ENCODE measurements at places on chromosomes 2 and 18.

DNA sequence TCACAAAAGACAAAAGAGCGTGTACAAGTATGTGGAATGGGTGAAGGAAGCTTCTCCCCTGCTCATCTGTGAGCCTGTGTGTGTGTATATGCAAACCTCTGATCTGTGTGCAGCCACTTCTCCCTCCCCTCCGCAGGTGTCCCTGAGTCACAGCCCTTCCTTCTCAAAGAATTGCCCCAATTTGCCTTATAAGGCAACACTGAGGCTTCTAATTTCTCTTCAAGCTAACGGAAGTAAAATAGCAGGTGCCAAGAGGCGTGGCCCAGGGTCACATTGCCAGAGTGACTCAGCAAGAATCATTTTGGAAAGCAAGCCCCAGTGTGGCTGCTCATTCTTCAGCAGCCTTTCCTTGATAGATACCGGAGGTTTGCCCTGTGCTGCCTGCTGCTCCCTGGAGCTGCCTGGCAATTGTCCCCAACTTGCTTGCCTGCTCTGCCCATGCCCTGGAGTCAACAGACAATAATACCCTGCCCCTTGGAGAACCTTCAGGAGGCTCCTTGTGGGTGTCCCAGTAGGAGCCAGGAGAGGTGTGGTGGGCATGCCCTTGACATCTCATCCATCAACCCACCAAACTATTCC is 37.3 kb upstream of the BMP10 start:
- no peak for DNase-seq

- no peak for DNase-seq
These were observed 739.3 kb upstream of the GCFC2 start for GRCh38 chr2:76450024-76450475.

DNA sequence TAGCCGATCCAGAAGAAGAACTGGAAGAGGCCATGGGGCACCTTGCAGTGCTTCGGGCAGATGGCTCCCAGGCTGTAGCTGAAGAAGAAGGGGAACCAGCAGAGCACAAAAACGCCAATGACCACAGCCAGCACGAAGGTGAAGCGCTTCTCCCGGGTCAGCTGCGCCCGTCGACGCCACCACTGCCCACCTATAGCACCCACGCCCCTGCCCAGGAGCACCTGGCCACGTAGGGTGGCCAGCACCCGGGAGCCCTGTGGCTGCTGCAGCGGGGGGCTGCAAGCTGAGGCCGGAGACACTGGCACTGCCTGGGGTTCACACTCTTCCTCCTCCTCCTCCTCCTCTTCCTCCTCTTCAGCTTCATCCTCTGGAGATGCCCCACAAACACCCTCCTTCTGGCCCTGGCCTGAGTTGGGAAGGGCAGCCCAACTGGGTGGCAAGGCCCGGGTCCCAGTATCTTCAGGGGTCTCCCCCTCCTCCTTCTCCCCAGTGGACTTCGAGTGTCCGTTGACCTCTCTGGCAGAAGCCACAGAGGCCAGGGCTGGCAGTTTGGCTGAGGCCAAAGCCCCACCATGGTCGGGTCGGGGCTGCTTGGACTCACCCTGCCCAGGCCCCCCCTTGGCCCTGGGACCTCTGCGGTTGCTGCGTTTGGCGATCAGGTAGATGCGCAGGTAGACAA is 1.3 kb downstream of the ADRA2B start:
- DNase-seq = no peak

DNA sequence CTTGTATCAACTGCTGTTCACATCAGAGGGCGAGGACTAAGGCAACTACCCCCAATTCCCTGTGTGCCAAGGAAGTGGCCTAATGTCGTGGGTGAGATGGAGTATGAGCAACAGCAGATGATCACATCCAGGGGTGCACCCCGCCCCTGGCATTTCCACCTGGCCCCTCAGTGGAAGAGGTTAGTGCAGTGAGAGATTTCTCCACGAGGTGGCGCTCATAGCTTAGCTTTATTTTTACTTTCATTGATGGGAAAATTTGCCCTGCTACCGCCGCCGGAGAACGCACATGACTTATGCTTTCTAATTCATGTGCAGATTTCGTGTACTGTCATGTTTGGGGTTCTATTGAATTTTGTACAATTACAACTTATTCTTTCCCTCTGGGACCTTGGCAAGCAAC is 470.6 kb upstream of the MEX3C start:
- peak; percentile 40 for DNase-seq

- no peak for DNase-seq
These were observed 50.4 kb upstream of the CTDP1 start for GRCh38 chr18:79629249-79629558.

DNA sequence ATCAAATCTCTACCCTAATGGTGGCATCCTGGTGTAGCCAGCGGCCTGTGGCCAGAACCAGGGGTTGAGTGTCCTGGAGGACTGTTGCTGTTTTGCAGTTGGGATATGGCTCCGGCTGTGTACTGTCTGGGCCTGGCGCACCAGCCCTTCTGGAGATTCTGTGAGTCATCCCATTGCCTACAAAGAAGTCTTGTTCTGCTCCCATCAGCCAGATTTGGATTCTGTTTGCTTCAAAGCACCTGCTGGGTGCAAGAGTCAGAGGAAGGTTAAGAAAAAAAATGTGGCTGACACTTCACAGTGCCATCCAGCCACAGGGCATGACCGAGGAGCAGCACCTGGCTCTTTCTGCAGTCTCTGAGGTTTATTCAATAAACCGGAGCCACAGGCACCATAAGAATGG is 41.0 kb upstream of the ASAP2 start:
- peak; percentile 57 for DNase-seq

GRCh38 chr2:16671760-16672159 is 6.1 kb upstream of the CYRIA start:
- DNase-seq = no peak

DNA sequence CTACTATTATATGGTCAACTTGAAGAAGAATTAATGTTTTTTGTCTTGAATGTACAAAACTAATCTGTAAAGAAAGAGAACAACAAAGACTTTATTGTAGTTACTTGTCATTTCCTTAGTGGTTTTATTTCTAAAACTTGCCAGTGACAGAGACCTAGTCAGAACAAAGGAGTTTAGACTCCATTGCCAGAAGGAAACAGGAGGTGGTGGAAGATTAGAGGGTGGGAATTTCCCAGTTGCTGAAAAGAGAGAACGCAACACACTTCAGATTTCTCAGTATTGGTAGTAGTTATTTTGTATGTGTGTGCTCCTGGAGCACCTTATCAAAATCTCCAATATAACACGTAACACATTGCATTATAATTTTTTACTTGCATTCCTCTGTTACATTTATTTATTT is 81.4 kb downstream of the CDCA7 start:
- DNase-seq = no peak

GRCh38 chr2:42195559-42195958 is 26.4 kb downstream of the EML4 start:
- DNase-seq = no peak

- DNase-seq = no peak
These were observed 23.5 kb downstream of the MIB1 start for GRCh38 chr18:21763846-21764646.

DNA sequence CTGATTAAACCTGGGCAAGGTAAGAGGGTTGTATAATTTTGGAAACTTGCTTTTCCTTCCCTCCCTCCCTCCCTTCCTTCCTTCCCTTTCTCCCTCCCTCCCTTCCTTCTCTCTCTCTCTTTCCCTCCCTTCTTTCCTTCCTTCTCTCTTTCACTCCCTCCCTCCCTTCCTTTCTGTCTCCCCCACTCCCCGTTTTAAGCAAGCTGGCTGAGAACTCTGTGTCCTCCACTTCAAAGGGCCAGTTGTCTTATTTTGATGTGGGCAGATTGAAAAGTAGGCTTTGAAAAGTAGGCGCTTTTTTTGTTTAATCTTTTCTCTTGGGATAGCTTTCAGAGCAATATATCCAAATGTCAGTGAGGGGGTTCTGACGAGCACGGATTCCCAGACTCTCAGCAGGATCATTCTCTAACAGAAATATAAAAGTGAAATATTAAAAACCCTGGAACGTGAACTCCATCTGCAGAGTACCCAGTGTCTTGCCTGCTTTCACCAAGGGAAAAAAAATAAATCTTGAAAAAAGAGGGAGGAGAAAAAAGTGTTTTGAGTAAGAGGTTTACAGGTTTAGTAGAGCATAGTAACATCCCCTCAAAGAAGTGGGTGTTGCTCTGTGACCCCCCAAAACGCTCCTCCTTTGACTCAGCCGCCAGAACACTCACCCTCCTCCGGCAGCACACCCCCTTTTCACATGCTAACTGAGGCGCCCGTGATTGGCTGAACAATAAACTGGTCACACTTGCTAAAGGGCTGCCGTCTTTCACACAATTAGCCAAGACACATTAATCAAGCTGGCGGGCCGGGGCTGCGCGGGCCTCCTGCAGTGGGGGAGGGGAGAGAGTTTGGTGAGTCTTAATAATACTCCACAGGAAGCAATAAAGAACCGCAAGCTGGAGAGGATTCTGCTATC is 52.2 kb downstream of the CDK15 start:
- peak; percentile 13 for DNase-seq

DNA sequence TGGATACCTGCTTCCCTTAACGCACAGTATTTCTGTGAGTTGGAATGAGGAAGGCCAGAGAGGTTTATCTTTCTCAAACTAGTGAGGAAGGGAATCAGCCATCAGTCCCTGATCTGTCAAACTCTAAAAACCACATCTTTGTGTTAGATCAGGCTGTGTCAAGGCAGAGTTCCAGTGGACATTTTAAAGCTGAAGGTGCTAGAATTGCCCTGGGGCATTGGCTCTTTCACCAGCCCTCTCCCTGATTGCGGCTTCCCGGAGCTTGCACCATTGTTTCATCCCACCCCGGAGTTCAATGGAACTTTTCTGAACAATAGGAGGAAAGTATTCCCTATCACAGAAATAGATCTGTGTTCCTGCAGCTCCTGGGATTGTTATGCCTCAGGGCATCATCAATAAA is 110.2 kb downstream of the RNF144A start:
- DNase-seq = no peak

DNA sequence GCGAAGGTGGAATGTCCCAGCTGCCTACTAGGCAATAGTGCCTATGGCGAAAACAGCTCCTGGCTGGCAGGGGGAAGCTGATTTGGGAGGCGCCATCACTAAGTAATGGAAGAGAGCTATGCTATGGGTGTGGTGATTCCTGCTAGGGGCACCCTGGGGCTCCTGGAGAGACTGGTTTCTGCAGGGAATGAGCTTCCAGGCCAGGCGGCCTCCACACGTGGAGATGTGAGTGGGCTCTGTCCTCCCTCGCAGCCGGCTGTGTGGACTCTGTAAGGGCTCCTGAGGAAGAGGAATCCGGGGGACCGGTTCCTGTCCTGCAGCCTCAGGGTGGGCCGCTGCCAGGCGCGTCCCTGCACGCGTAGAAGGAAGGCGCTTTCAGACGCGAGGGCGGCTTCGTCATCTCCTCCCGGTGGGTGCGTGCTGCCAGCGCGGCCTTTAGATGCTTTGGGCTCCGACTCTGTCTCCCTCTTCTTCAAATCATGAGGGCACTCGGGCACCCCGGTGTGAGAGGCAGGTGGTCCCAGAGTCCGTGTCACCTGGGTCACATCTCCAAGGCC is 55.5 kb upstream of the ANKRD62 start:
- no peak for DNase-seq

DNA sequence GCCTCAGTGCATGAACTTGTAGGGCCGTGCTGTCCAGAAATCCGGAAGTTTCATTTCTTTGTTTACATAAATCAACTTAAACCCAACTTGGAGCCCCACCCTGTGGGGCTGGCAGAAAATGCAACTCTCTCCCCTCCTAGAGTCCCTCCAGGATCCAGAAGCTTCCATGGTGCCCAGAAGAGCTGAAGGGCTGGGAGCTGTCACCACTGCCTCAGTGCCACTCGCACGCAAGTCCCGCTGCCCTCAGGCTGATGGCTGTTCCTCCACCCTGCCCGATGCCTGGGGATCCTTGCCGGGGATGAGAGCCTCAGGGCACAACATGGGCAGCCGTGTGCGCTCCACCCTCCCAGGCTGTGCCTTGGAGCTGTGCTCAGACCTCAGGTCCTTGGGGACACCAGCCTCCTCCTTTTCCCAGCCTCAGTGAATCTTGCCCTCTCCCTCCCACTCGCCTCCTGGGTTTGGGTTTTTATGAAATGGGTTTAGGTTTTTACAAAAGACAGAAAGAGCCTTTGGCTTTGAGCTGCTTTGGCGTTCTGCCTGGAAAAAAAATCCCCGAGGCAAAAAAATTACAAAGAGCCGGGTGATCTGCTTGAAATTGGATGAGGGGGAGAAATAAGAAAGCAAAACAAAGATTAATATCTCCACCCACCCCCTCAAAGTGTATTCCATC is 155.2 kb downstream of the TWIST2 start:
- DNase-seq = no peak

DNA sequence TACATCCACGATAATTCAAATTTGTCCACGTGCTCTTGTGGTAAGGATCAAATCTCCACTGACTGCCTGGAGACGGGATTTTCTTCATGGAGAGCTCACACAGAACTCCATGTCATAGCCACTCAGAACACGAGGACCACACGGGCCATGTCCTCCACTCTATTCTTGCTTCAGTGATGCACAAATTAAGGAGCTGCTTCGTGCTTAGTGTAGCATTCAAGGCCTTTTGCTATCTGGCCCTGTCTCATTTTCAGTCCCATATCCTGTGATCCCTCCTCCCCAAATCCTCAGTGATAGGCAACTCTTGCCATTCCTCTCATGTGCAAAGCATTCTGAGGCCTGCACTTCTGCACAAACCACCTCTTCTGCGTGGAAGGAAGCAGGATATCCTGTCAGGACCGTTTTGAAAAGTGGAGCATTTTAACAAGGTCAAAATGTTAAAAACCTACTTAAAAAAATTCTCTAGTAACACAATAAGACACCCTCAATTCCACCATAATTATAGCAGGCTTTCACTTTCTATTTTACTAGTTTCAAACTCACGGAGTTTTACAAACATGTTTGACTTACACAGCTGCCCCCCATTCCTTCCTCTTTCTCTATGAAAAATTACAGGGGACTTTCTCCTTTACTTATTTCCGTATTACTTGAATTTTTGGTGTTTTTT is 35.2 kb downstream of the ST3GAL5 start:
- no peak for DNase-seq

- DNase-seq = no peak
These were observed 1.8 kb downstream of the SLC4A10 start for GRCh38 chr2:161625996-161626395.

DNA sequence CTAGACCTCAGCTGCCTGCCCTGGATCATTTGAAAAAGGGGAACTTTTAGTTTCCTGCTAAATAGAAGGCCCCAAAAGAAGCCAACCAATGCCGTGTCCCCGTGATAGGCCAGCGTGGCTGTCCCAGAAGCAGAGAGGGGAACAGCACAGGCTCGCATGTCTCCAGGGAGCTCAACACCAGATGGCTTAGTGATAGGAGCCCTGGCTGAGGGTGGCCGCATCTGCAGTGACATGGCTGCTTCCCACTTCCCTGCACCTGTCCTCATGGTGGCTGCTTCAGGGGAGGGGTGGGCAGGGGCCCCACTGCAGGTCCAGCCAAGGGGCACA is 79.6 kb downstream of the MBP start:
- no peak for DNase-seq

GRCh38 chr2:23904215-23904614 is 22.7 kb downstream of the ATAD2B start:
- no peak for DNase-seq

- peak; percentile 35 for DNase-seq
These were observed 165.8 kb downstream of the TNS1 start for GRCh38 chr2:217836901-217837491.

Measured in nucleus accumbens (tissue), 56 donors.